ENCODE measurements at places on chromosomes 12 and 14.

DNA sequence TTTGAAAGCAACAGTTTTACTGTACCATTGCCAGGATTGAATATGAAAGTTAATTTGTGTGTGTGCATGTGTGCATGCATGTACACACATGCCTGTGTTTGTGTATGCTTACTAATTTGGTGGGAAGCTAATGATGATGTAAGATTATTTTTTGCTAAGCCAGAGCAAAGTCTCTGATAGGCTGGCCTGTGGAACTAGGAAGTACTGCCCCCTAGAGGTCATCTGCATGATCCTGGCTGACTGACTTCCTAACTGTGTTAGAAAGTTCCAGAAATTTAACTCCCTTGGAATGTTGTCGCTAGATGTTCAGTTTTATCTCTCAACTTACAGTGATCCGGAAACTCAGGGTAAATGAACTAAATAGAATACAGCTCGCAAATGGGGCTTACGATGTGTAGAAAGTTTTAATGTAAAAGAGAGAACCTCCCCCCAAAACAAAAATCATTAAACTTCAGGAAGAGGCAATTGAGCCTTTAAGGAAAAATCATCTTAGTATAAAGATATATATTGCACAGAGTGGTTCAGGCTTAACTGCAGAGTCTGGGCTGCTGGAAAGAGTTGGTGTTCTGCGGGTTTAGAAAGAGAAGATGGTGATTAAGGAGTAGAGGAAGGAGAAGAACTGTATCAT lies 34.3 kb upstream of the SLC38A1 start:
- no peak for DNase-seq

DNA sequence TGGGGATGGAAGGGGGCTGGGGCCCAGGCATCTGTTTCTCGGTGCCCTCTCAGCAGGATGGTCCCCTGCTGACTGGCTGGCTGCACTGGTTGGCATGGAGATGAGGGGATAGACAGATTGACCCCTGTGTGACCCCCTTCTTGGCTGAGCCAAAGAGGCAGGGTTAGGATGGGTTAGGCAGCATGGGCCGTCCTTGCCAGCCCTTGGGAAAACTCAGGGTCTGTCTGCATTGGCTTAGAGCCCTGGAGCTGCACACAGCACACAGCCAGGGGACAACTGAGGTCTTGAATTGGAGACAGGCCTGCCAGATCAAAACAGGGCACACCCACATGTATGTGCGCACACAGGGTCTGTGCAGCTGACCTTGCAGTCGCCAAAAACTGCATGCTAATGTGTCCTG lies 11.2 kb upstream of the LRP1-AS start:
- no peak for DNase-seq

- DNase-seq, result peak; percentile 44
Observed at GRCh38 chr14:68011406-68012028, 191.9 kb downstream of the RAD51B start.

DNA sequence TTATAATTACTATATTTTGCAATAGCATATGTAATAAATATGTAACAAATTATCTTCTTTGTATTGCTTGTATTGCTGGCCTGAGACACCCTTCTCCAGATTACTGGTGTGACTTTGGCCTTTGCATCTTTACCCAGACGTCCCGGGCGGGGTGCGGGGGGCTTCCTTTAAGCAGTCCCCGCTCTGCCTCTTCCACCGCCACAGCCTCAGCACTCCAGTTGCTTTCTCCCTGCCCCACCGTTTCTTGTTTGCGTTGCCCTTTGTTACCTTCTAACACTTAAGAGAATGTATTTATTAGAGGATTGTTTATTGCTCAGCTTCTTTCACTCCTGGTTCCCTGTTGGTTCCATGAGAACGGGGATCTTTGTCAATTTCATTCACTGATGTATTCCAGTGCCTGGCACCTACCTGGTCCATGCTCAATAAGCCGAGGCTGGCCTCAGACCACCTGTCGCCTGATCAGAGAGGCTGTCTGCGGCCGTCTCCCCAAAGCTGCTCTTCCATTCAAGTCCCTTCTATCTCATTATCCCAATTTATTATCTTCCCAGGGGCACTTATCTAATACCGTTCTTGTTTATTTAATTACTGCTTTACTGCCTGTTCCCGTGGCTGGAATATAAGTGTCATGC lies 100.5 kb upstream of the RFLNA start:
- no peak for DNase-seq

DNA sequence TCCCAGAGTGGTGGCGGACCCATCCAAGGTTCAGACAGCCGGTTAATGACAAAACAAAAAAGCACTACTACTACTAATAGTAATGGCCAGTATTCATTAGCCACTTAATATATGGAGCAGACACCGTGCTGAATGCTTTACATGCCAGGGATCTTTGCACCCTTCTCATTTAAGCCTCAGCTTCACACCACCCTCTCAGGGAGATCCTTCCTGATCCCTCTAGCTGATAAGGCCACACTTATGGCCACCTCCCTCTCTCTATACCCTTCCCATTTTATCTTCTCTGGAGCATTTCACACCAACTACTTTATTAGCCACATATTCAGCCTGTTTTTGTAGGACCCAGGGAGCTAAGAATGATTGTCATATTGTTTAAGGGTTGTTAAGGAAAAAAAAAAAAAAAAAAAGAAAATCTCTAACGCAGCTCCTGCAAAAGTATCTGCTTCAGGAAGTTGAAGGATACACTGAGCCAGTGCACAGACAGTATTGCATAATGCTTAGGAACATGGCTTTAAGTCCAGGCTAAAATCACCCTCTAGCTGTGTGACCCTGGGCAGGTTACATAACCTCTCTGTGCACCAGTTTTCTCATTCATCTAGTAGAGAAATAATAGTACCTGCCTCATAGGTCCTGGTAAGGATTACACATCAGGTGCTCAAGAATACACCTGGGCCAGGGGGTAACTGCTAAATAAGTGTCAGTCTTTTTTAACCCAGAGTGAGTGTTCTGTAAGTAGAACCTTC lies 29.4 kb downstream of the NUAK1 start:
- DNase-seq, result no peak

GRCh38 chr14:69299286-69300035 lies 39.5 kb downstream of the GALNT16 start:
- DNase-seq, result no peak

GRCh38 chr12:47773062-47773857 lies at the start of gene SLC48A1:
TSS of gene SLC48A1 (plus strand) at chr12:47773238. CDS start at chr12:47773305, 67 bp downstream.
- peak; percentile 58 for DNase-seq

- DNase-seq, result peak; percentile 11
Observed at GRCh38 chr12:44875954-44876543, at the start of gene NELL2. TSS of gene NELL2 (minus strand) at chr12:44876315. CDS start at chr12:44875869, 446 bp downstream.

- DNase-seq, result no peak
Observed at GRCh38 chr12:64669270-64669842, 59.1 kb downstream of the RASSF3 start.

- no peak for DNase-seq
Observed at GRCh38 chr14:44941591-44941990, 20.2 kb downstream of the KLHL28 start.

DNA sequence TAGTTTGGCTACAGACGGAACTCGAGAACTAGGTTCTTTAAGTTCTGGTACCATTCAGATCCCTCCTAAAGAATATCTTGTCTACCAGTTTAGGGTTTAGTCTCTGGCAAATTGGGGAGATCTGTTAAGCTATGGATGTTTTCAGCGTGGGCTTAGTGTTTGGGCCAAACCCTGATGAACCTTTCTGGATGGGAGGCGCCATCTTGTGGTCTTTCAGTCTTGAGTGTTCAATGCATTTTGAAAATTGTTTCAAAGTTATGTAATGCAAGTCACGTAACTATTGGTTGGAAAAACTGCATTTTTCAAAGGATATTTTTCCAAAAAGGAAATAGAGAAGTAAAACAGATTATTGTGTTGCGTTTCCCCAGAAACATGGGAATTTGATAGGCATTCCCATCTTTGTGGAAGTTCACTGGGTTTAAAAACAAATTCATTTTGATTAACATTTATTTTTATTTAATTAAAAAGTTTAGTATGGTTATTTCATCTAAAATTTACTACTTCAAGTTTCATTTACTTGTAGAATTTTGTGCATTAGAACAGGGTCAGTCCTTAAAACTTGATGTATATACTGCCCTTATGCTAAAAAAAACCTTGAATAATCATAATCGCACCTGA lies 169.0 kb downstream of the PRIMA1 start:
- peak; percentile 58 for DNase-seq

DNA sequence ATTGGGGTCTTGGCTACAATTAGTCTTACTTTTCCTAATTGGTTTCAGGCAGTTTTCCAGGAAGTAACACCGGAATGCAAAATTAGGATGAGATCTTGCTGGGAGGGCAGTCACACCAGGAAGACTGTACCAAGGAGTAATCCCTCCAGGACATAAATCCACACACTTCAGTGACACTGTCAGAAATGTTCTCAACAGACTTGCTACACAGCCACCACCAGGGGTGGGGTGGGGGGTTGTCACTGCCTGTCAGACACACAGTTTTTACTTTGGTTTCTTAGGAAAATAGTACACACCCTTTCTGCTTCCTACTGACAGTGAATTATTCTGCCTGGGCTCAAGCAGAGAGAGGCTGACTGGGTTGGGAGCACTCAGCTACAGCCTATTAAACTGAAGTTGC lies 102.9 kb upstream of the CCDC196 start:
- DNase-seq, result no peak

DNA sequence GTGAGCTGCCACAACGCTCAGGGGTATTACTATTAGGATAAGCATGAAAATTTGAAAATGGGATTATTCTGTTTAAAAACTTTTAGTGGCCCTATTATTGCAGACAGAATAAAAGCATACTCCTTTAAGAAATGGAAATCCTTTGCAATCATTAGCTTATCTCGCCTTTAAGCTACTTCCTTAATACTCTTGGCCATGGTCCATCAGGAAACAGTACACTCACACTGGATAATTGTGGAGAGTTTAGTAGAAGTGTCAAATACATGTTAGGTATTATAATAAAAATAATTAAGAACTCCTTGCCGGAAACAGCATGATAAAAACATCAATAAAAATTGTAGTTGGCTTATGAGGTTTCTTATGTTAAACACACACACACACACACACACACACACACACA lies 100.4 kb upstream of the PPFIA2 start:
- no peak for DNase-seq

DNA sequence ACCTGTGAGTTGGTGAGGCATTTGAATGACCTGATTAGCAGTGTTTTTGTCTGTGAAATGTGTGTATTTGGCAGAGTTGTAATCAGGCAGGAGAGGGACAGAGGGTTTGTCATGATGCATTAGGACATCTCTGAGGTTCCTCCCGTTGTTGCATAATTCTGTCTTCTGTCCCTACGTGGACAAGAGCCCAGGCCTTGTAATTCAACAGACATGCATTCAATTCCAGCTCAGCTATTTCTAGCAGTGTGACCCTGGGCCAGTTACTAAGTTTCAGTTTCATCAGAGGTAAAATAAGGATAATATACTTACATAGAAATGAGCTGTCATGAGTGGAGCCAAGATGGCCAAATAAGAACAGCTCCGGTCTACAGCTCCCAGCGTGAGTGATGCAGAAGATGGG lies 208.6 kb downstream of the SLC38A4 start:
- DNase-seq, result peak; percentile 85

- DNase-seq, result no peak
Observed at GRCh38 chr14:59022144-59022543, 166.3 kb upstream of the DAAM1 start.

- DNase-seq, result no peak
Observed at GRCh38 chr12:92255741-92256140, 110.1 kb upstream of the BTG1 start.

- DNase-seq, result no peak
Observed at GRCh38 chr12:100801320-100801719, 6.7 kb downstream of the ANO4 start.

- DNase-seq, result peak; percentile 58
Observed at GRCh38 chr12:75790219-75790618, 241.4 kb downstream of the PHLDA1 start.

- no peak for DNase-seq
Observed at GRCh38 chr12:70180130-70180529, 63.1 kb upstream of the CNOT2 start.

DNA sequence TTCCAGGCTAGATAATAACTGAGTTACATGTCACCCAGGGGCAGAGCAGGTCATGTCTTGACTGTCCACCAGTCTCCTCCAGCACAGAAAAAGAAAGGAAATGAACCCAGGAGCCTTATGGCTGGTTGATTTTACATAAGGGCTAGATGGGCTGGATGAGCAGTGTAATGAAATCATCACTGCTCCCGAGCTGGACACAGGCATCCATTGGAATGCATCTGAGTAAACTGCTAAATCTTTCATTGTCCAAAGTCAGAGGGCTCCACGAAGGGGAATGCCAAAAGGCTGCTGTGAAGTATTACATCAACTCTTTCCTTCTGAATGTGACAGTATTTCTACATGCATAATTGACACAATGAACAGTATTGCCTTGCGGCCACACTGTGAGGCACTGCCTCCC lies 30.1 kb upstream of the TSPAN11 start:
- DNase-seq, result peak; percentile 54

DNA sequence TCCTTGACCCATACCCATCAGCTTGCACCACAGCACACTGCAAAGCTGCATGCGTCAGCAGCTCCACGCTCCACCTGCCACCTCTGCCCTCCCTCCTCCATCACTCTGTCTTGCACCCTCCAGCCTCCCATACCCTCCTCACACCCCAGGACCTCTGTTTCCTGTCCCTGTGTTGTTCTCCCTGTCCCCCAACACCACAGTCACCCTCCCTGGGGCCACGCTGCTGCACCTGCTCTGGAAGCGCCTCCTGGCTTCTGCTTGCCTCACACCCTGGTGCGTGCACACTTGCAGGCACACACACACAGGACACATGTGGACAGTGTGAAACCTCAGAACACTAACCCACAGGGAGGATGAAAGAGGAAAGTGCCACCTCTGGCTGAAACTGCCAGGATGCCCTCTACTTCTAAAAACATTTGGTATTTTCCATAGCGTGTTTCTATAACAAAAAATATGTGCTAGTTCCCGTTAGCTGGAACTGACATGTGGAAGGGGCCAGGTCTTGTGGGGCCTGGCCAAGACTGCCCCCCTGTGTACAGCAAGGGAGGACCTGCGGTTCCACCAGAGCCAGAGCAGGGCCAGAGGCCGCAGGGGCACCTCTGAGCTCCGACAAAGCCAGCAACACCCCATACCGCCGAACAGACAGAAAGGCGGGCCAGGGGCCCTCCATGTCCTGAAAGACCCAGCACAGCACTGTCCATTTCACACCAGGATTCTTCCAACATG lies 10.0 kb downstream of the BRF1 start:
- no peak for DNase-seq

DNA sequence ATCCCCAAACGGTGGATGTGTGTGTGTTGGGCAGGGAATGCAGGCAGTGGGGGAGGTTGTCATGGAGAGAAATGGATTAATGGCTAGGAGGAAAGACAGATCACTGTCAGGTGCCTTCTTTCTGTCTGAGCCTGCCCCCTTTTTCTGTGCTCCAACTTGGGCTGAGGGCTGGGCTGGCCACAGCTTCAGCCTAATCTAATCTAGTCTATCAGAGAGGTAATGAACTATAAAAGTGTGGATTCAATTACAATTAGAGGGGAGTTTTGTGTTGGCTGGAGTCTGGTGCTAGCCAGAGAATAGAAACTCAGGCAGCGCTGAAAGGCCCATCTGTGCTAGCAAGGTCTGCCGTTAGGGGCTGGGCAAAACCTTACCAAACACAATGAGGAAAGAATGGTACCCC lies 41.2 kb downstream of the NEUROD4 start:
- DNase-seq, result no peak

- no peak for DNase-seq
Observed at GRCh38 chr12:75837700-75838099, 193.9 kb downstream of the PHLDA1 start.

GRCh38 chr12:52631264-52631663 lies 12.9 kb upstream of the KRT73 start:
- DNase-seq, result no peak

- peak; percentile 10 for DNase-seq
Observed at GRCh38 chr12:69150796-69151127, 88.6 kb upstream of the CPSF6 start.
